ENCODE measurements at places on chromosomes 7 and 10. TPM values are rescaled to one million over a fixed set of nuclear protein-coding genes. Genes with fewer than 3 reads are reported as not detected.

Gene FAM237B
- polyA plus RNA-seq: not detected

Gene TUBB8
- 0.10 TPM for polyA plus RNA-seq

Gene PLXDC2
- polyA plus RNA-seq: 0.47 TPM

Gene CHST3
- polyA plus RNA-seq: 20.9 TPM

Gene LHPP
- polyA plus RNA-seq: 23.8 TPM

Gene CAMK1D
- polyA plus RNA-seq: 1.6 TPM

All from BJ (cell line).